ENCODE measurements at places on chromosomes 6 and 20.

GRCh38 chr6:31197559-31198305, 27.2 kb upstream of the POU5F1 start:
- peak; percentile 74 for DNase-seq

- DNase-seq = peak; percentile 66
Observed at GRCh38 chr20:41050361-41051008, 21.9 kb downstream of the TOP1 start.

- no peak for DNase-seq
Observed at GRCh38 chr20:24911461-24911860, 37.6 kb upstream of the CST7 start.

- DNase-seq = peak; percentile 9
Observed at GRCh38 chr20:22341508-22341907, 242.9 kb downstream of the FOXA2 start.

DNA sequence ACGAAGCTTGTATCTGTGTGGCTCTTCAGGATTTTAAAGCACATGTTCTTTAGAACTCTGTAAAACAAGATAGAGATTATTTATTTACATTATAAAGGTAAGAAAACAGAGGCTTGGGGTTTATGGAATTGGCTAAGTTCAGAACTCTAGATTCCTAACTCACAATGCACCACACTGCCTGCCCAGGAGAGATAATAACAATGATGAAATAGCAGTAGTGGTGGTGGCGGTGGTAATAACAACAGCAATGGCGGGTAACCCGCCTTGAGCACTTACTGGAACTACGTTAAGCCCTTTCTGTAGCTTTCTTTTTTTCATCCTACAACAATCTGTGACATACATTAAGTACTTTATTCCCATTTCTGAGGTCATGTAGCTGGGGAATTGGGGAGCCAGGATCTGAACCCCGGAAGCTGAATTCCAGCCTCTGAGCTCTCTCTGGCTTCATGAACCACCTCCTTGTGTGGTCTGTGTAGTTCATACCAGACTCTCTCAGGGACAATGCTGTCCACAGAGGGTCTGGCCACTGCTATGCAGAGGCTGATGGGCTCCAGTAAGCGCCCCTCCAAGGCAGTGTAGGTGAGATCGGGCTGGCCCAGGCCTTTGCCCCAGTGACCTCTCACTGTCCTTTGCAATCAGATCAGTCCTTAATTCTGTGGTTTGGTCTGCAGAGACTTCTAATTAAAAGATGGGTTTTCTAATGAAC, 260.9 kb downstream of the SLC24A3 start:
- DNase-seq = no peak

DNA sequence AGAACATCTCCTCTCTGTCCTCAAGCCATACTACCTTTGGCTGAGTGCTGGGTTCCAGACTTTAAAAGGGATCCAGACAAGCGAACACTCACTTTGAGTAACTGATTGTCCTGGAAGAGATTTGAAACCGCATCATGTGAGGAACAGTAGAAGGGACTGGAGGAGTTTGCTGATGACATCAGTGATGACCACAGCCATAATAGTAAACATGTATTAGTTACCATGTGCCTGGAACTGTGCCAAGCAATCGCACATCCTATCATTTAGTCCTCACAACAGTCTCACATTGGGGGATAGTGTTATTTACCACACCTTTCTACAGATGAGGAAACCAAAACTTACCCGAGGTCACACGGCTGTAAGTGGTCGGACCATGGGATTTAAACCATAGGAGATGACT, 39.8 kb downstream of the ARMC2 start:
- DNase-seq = no peak

- DNase-seq = no peak
Observed at GRCh38 chr20:36284751-36285150, 21.4 kb upstream of the DLGAP4 start.

DNA sequence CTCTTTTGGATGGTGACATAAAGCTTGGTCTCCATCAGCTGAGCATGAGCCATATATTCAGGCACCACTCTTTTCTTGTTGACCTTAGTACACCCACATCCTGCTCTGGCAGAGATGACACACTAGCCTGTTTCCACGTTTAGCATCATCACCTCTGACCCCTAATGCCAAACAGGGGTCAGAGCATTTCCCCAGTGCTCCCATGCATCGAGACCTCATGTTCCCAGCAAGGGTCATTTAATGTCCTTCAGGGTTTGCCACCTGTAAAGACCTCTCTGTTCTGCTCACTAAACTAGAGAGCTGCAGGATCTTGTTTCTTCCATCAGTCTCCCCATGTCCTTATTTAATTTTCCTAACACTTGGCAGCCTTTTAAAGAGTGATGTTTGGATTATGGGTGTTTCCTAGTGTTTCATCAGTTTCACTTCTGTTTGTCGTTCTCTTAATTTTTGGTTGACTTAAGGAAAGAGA, 97.5 kb downstream of the AIG1 start:
- DNase-seq = no peak

- no peak for DNase-seq
Observed at GRCh38 chr6:137051790-137052472, 7.2 kb upstream of the IL20RA start.

GRCh38 chr6:33199687-33200218, 712 bp downstream of the RXRB start:
- peak; percentile 52 for DNase-seq

- no peak for DNase-seq
Observed at GRCh38 chr6:41013466-41014153, 25.4 kb downstream of the UNC5CL start.

- DNase-seq = peak; percentile 28
Observed at GRCh38 chr6:162962093-162962492, 234.3 kb downstream of the PACRG start.

DNA sequence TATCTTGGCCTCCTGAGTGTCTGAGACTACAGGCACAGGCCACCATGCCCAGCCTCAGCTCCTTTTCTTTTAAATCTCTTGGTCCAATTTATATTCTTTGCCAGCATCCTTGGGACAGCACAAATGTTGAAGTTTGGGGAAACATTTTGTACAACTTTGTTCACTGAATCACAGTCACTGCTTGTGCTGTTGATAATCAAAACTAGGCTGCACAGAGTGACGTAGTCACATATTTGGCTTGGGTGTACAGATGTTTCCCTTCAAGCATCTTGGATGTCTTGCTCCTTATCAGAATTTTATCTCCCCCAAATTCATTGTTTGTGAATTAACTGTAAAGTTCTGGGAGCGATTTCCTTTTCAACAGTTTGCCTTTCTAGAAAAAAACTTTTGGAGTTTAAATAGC, 17.9 kb downstream of the CARMIL1 start:
- DNase-seq = no peak

GRCh38 chr6:101393829-101394251, 332 bp downstream of the GRIK2 start:
- DNase-seq = peak; percentile 18

- DNase-seq = peak; percentile 43
Observed at GRCh38 chr20:35226884-35227681, 593 bp downstream of the MMP24 start.

GRCh38 chr6:52729576-52729975, 33.7 kb downstream of the GSTA2 start:
- DNase-seq = no peak

DNA sequence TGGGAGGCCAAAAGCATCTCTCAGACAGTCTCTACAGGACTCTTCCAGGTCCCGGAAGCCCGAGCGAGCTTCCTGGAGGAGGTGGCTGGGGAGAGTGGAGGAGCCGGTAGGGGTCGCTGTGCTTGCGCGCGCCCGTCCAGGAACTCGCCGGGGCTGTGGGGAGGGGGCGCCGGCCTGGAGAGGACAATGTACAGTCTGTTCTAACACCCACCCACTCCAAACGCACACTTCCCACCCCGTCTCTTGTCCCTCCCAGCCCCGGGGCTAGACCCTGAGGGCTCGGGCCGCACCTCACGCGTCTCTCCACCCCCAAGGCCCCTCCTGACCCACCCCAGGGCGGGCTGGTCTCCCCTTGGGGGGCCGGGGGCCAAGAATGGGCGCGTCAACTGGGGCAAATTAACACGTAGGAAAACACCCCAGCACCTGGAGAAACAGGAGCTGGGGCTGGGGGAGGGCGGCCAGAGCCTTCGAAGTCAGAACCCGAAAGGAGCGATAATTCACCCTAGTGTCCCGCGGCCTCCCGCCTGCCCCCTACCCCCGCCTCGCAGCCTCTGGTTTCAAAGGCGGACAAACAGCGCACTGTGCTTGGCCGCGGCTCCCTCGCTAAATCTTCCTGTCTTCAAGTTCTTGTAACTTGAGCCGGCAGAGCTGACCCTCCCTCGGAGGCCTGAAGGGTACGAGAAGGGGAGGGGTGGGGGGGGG, 103.2 kb upstream of the FOXP4 start:
- DNase-seq = peak; percentile 67

GRCh38 chr6:51462896-51463295, 624.5 kb downstream of the PKHD1 start:
- DNase-seq = no peak
